HS-5 (cell line): ENCODE measurements at places on chromosomes 1 and 21.

DNA sequence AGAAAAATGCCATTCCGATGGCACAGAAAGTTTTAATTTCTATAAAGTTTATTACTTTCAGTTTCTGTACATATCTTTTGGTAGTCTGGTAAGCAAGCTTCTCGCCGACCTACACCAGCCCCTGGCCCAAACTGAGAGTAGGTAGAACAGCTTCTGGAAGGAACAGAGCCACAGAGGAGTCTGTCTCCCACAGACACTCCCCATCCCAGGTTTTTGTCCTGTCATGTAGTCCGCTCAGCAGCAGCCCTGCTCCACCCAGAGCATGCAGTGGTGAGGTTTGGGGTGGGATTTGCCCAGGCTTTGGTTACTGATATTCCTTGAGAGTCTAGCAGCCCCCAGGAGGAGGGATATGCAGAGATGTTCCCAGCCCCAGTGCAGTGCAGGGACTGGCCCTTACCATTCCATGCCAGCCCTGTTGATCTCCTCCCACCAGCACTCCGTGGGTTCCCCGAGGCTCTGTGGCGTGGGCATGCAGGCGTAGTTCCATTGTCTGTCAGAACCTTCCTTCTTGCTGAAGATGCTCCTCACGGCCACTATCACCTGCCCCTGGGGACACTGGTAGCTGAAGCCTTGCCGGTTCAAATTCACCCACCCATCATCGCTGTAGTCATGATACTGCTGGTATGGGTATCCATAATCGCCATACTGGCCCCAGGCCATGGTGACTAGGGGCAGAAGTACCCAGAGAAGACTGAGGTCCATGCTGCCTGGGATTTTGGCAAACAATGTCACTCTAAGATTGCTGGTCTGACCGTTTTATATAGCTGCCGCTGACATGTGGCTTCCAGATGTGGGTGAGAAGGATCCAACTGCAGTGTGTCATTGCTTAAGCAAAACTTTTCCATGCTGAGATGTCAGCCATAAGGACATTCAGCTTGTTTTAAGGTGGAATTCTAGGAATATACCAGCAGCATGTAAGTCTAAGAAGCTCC, at the start of gene DPT:
TSS of gene DPT (minus strand) at position 734 of the 932 bp plus-strand sequence. CDS start at position 702, 32 bp downstream.
- peak; percentile 46 for DNase-seq

DNA sequence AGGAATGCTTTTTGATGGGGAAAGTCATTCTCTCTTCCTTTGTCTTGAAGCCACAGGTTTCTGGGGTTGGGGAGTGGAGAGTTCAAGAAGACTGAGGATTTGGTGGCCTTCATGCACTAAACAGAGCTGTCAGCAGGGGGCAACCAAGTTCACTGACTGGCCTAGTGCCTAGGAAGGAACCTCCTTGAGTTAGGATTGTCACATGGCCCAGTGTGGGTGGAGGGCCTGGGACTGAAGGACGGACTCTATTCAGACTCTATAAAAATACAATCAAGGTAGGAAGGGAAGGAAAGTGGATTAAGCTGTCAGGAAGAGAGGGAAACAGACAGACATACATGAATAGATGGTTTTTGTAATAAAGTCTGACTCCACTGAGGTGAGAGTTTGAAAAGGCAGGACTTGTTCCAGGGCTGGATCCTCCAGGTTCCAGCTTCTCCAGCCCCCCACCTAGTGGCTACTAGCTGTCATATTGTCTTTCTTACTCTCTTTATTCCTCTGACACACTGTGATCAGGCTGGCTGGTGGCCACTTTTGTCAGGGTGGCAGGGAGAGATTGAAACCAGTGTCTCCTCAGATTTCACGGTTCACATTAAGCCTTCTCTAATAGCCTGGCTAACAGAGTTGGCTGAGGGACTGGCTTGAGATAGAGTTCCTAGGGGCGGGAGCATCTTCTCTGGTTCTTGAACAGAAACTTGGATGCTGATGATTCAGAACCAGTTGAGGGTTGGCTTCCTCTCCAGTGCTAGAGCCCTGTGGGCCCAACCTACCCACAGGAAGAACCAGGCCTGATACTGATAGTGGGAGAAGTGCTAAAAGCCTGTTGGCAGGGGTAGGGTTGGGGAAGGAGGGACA, 4.1 kb upstream of the SH3BGRL3 start:
- DNase-seq, result peak; percentile 91

- no peak for DNase-seq
These were observed 434.0 kb downstream of the PLA2G4A start for GRCh38 chr1:187262731-187263130.

- no peak for DNase-seq
These were observed 89.8 kb downstream of the NMNAT2 start for GRCh38 chr1:183328371-183328770.

GRCh38 chr1:245051349-245052221, 103.2 kb upstream of the KIF26B start:
- no peak for DNase-seq

DNA sequence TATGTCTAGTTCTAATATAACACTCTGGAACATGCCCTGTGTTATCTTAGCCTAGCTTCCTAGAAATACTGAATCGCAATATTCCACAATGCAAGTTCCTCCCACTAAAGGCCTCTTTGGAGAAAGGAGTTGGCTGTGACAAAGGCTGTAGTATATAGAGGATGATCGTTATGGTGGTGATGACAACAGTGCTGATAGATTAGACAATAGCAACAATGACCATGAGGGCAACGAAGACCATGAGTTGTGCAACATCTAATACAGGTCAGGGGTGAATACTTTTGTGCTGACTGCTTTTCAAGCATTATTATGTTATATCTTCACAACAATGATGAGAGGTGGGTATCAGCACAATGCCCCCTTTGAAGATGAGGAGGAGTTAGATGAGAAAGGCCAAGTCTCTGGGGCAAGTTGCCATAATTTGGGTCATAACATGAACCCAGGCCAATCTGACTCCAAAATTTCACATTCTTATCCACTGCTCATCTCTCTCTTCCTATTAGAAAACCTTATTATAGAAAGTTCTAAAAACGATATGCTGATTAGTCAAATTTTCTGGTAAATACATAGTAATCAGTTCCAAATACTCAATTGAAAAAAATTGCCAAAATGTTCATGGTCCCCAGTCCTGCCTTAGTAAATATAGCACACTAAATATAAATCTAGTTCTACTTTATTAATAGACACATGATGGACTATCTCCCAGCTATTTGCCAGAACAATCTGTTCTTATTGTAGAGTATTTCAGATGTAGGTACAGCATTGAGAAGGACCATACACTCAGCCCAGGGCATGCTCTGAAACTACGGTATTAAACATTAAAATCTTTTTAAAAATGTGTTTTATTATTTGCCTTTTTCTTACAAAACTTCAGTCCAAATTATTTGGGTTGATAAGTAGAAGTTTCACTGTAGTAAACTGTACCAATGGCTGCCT, 37.5 kb downstream of the HIVEP3 start:
- DNase-seq, result no peak

- no peak for DNase-seq
These were observed 93.1 kb downstream of the RIPK4 start for GRCh38 chr21:41673596-41674335.

- no peak for DNase-seq
These were observed 91.4 kb upstream of the TPTE start for GRCh38 chr21:10430005-10430404.

- DNase-seq, result no peak
These were observed 39.8 kb downstream of the CD53 start for GRCh38 chr1:110912784-110913183.
